HFF-Myc (cell line): ENCODE measurements at places on chromosomes 11 and 22.

DNA sequence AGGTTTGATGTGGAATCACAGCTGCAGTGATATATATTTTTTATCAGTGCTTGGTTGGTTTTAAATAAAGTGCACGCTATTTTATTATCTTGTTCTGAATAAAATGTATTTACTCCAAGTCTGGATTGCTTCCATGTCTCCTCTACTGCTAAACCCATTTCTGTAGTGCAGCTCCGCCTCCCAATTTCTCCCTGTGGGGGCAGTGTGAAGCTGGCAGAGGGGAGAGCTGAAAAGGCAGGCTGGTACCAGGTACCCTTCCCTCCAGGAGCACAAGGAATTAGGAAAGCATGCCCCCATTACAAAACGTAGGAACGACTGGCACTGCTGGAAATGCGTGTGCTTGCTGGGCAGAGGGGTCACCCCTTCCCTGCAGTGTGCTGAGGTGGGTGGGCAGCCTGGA is 934 bp upstream of the TMEM132A start:
- no peak for DNase-seq

DNA sequence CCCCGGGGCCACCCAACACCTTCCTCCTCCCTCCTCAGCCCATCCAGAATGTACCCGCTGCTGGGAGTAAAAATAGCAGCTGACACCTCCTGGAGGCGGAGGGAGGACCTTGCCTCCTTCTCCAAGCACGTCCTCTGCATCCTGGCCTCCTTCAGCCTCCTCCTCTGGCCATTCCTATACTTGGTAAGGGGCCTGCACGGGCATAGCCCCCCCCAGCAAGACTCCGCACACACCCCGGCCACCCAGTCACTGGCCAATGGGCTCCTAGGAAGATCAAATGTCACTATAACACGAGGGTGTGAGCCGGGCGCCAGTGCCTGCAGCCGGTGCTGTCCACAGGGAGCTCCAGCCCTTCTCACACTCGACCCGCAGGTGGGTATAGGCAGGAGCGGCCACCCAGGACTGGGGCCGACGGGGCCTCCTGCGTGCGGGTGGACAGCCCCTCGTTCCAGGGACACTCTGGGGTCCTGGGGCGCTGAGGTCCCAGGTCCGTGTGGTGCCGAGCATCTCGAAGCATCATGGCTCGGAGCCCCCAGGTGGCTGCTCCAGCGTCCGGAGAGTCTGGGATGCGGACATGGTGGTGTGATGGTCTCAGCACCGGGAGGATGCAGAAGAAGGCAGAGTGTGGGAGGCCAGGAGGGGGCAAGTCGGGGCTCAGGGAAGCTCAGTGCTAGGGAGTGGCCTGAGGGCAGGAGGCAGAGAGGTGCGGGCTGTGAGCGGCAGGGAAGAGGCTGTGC is at the start of gene TNNT3:
Gene TNNT3 (plus strand): TSS at position 313 of the 737 bp plus-strand sequence. CDS start 3,172 bp downstream, outside the sequence.
- DNase-seq, result no peak

DNA sequence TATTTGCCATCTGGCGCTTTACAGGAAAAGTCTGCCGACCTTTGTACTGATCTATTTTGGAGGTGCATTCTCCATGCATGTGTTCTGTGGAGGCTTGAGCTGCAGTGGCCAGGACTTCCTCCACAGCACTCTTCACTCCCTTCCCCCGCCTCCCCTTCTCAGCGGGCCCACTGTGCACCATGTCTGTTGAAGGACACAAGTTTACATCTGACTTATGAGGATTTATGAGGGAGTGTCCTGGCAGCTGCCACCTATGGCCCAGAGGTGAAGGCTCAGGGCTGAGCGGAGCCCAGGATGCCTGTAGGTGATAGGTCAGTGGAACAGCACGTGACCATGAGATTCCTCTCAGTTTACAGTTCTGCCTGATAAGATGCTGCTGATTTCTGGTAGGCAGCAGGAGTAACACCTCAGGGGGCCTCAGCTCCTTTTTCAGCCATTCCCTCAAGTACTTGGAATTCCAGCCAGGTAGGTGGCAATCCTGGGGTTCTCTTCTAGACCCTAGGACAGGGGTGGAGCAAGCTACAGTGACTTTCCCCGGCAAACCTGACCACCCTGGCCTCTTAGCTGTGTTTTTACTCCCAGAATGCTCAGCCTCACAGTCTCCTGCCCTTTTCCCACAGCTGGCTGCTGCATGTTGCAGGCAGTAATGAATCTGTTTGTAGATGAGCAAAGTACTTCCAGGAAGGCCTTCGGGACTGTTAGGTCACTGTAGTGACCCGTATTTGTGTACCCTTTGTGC is 59.9 kb downstream of the PPFIBP2 start:
- no peak for DNase-seq

DNA sequence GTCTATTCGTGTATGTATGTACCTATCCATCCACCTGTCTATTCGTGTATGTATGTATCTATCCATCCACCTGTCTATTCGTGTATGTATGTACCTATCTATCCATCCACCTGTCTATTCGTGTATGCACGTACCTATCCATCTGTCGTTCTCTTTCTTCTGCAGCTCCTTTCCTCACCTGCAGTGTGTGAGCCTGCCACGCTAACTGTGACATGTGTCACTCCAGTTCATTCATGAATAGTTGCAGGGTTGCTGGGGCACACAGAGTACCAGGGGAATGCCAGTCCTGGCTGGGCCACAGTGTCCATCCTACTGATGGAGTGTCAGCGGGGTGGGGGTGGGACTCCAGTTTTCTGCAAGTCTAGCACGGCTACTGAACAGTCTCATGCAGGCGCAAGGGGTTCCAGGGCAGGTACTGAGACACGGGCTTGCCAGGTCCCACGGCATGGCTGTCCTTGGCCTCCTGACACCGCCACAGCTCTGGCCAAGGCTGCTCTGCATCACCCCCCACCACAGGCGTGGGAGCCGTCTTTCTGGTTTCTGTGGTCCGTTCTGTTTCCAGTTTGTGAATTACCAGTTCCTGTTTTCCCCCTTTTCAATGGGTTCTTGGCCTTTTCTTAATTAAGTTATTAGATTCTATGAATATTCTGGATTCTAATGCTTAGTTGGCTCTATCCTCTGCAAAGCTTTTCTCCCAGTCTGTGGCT is 88.8 kb upstream of the CLDN5 start:
- no peak for DNase-seq

DNA sequence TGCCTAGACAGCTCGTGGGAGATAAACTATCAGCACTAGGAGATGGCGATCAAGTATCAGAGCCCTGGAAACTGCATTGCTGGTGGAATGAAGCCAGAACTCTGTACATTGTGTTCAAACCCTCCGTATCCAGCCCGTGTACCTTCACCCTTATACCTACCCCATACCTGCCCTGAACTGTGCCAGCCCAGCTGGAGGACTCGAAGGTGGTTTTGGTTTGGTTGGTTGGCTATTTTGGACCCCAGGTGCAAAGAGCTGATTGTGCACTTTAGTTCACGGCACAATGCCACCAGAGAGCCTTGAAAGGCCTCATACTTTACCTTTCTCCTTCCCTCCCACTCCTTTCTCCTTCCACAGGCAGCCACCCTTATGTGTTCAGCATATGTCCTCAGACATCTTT is 16.0 kb downstream of the FAM83F start:
- no peak for DNase-seq

DNA sequence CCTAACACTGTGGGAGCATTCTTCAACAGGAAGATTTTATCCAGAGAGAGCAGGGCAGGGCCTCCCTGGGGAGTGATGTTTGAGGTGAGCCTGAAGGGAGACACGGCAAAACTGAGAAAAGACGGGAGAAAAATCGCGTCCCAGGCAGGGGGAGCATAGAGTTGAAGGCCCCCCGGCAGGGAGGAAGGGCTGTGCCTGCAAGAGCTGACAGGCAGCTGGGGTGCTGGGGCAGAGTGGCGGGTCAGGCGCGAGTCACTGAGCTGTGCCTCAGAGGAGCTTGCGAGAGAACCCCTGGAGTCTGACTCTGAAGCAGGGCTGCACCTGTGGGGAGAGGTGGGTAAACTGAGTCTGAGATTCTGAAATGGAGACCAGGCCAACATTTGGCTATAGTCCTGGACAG is 14.8 kb downstream of the PKNOX2 start:
- DNase-seq, result no peak

DNA sequence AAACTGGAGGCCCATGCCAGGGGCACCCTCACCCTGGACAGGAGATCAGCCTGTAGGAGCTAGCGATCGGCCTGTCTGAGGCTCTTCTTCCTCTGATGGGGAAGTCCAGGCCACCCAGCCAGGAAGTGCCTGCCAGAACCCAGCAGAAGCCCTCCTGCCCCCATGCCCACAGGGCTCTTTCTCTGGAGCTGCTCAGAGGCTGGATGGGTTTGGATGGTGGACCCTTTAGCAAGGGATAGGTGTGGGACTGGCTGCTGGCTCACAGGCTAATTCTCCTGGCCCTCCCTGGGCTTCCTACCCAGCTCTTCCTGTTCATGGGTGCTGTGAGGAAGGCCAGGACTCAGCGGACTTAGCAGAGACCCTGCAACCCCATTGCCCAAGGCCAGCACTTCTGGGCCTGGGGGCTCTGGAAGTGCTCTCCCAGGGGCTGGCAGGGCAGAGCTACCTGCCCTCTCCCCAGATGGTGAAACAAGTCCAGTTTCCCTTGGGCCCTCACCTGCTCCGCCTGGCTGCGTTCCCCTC is 7.6 kb downstream of the FXYD2 start:
- DNase-seq, result no peak

GRCh38 chr11:119481667-119482400 is 58.9 kb upstream of the THY1 start:
- DNase-seq, result no peak

DNA sequence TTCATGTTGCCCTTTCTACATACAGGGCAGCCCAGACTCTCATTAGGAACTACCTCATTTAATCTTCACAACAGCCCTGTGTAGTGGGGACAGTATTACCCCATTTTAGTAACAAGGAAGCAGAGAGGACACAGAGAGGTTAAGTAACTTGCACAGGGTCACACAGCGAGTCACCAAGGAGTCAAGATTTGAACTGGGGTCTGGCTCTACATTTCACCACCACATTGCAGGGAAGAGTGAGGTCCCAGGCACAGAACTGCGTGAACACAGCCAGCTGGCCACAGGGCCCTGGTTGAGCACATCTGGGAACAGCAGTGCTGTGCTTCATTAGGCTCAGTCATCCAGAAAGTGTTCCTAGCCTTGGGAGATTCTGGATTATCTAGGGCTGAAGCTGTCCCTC is 45.4 kb upstream of the ISX start:
- DNase-seq, result no peak

DNA sequence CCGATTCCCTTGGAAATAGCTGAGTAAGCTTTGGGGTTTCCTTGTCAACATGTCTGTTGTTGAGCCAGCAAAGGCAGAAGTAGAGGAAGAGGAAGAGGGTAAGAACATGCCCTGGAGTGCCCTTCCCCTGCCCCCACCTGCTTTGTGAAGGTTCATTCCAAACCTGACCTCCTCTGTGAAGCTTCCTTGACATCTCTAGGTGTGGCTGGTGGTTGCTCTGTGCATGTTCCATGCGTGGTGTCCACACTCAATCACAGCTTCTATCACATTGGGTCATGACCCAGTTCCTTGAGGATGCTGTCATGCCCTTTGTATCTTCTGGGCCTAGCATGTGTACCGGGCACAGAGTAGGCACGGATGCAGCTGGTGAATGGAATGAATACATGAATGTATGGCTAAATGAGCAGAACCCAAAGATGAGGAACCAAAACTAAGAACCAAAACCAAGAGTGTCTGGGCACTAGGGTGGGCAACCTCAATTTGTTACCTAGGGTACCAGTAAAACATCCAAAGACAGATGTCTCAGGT is 23.7 kb upstream of the FXYD6 start:
- DNase-seq, result no peak

DNA sequence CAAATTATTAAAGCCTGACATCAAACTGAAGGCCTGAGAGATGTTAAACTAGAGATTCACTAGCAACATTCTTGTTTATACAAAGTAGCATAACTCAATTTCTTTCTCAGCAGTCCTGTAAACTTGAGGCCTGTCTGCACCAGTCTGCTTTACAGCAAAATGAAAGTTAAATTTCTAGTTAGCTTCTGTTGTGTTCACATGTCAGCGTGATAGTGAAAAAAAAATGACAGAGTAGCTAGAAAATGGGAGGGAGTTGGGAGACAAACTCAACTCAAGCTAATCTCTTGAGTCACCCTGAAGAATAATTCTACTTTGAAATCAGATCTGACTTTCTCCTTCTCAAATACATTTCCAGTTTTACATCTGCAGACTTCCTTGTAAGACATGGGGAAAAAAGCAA is 6.5 kb downstream of the RBFOX2 start:
- no peak for DNase-seq
